ENCODE measurements at places on chromosomes 5 and 9. TPM values are rescaled to one million over a fixed set of nuclear protein-coding genes. Genes with fewer than 3 reads are reported as not detected.

Gene TMEM215
- total RNA-seq = 0.75 TPM

DNA sequence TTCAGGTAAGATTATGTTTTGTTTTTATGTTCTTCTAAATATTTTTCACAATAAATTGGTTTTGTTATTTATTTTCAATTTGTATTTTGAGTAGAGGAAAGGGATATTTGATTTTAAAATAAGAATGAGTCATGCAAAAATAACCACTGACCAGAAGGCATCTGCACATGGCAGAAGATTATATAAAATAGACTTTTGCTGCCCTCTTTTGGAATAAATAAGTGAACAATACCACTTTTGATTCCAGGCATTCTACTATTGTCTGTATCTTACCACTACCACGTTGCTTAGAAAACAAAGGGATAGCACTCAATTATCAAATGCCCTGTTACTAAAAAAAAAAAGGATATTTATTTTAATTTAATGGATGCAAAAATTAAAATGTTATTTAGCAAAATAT, 227.3 kb upstream of the ITGA1 start:
- DNase-seq = no peak

DNA sequence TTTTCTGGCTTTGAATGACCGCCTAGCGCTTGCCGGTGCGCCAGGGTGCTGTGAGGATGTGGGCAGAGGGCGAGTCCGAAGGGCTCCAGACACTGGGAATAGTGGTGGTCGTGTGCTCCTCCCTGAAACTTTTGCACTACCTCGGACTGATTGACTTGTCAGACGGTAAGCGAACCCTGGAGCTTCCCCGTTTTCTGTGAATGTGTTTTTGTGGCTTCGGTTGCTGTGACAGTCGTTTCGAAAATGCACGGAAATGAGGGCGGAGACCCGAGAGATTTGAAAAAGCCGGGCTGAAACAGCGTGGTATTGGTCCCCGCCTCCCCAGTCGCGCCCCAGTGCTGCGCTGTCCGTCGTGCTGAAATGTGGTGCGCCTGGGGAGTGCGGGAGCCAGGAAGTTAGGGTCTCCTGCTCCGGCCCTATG, 102.5 kb upstream of the GABRP start:
- no peak for DNase-seq

Gene RANBP3L
- total RNA-seq = not detected

- no peak for DNase-seq
Observed at GRCh38 chr9:82105729-82106128, 117.2 kb downstream of the SPATA31D1 start.

Gene SHISAL2B
- not detected for total RNA-seq

DNA sequence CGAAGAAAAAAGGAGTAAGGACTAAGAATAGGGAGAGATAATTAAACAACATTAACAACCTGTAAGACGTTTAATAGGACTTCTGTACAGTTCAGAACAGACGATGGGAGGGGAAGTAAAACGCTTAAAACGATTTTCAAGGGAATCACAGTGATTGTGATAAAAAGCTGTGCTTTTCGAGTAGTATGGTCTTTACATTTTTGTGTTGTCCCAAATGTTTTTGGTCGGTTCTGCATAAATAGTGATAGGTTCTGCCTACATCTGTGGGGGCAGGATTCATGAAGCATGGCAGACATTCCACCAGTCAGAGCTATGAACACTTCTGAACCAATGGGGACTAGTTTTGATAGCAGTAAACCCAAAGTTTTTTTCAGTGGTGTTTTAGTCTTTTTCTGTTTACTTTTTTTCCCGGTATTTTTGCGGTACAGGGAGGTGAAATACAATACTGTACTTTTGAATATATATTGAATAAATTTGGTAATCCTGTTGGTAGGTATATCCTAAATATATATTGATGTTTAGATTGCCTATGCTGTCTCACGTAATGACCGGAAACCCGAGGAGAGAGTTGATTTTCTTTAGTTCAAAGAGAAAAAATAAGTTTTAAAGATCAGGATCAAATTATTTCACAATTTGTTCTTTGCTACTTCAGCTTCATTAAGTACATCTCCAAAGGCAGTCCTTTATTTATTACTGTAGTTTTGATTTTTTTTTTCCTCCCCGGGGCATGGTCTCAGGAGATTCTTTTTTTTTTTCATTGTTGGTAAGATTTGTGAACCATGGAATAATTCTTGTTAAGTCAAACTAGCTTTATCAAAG, 1.3 kb downstream of the ERBIN start:
- no peak for DNase-seq

- no peak for DNase-seq
Observed at GRCh38 chr9:88391921-88392320, 3.7 kb downstream of the SPIN1 start.

DNA sequence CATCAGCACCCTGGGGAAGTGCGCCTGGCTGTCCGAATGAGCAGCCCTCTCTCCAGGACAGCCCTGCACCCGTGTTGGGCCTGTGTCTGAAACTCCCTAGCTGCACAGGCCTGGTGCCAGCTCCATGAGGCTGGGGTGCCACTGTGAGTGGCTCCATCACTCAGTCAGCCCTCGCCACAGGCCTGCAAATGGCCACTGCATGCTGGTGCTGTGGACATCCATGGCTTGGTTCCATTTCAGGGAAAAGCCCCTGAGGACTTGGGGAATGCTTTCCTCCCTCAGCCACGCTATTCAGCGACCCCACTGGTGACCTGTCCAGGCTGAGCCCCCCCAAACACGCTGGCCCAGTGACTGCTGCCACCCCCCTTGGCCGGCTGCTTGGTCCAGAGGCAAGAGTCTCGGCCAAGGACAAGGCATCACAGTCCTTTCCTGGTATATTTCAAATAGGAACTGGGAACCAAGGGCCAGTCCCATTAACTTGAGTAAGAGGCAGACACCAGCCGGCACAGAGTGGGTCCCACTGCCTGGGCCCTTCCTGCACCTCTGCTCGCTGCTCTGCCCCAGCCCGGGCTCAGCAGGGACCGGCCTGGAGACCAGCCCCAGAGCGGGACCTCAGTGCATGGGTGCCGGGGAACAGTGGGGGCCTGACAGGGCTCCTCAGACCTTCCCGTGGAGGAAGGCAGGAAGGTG, 181.3 kb downstream of the AUH start:
- peak; percentile 56 for DNase-seq

DNA sequence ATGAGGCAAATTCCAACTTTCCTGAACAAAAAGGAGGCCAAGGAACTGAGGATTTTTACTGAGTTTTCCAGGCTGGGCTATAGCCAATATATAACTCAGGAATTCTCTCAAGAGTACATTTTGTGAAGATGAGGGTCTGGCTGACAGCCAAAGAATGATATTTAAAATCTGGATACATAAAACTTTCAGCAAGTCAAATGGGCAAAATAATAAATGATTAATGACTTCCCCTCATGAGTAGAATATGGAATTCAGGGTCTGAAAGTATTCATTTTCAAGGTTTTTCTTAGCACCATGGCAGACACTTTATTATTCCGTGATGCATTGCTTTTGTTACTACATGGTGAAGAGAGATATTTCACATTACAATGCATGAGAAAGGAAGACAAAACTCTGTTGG, 7.8 kb downstream of the FAM81B start:
- DNase-seq = no peak

Gene SMIM15
- 22.4 TPM for total RNA-seq

DNA sequence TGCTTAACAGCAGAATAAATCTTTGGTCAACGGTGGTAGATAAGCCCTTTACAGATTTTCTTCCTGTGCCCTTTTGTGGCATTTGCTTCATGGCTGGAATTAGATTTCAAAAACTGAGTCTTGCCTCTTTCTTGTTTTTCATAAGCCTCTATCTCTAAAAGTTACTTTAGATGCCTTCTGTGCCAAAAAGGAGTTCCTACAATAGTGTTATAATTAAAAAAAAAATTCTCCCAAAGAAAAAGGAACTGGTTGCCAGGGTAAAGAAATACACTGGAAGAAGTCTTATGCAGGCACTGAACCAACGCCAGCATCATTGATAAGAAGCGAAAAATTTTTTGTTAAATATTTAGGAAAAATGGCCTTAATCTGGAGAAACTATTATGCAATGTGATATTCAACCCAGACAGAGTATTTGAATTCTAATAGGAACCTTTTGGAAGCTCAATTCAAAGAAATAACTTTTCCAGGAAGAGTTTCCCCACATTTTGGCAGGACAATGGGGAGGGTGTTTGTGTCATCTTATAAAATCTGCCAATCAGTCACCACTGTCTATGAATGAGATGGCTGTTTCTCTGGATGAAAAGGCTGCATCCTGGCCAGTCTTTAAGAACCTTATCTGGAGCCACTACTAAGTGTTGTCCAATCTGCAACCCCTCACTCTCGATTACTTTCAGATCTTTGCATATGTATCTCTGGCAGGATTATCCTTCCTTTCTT, 608.1 kb downstream of the PDE4D start:
- no peak for DNase-seq

Gene GFI1B
- total RNA-seq = not detected

Gene CCNO
- 43.2 TPM for total RNA-seq

GRCh38 chr9:2158111-2158610, 143.0 kb downstream of the SMARCA2 start:
- no peak for DNase-seq

Gene POLR3G
- 1.5 TPM for total RNA-seq

Gene C1QTNF2
- total RNA-seq = 3.7 TPM

DNA sequence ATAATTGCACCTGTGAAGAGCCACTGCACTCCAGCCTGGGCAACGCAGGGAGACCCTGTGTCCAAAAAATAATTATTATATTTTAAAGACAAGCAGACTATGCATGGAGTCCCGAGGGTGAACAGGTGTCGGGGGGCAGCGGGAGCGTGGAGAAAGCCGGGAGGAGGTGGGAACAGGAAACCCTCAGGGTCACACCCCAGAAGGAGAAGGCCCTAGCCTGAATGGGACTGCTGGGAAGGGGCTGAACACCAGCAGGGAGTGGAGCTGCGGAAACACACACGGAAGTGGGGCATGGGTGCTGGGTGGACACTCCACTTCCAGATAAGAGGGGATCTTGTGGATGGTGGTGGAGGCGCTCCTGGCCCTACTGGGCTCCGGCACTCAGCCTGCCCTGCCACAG, 12.8 kb downstream of the SURF6 start:
- DNase-seq = no peak

Gene RGS7BP
- 9.2 TPM for total RNA-seq

Gene CKS2
- not detected for total RNA-seq

DNA sequence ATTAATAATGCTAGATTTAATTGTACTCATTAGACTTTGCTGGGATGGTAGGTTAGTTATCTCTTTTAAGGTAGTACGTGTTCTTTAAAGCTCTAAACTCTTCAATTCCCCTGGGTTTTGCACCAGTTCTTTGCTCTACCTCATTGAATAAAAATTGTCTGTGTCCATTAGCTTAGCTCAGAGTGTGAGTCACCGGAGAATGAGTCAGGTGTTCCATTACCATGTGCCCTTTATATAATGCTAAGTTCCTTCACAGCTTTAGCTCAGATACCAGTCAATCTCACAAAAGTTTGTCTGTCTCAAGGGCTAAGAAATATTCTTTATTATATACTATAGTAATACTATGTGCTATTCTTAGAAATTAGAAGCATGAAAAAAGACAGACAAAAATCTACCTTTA, 339.4 kb downstream of the PRELID2 start:
- no peak for DNase-seq

GRCh38 chr5:137606401-137606800, 107.3 kb upstream of the SPOCK1 start:
- DNase-seq = no peak

Gene SLC46A2
- not detected for total RNA-seq

- peak; percentile 55 for DNase-seq
Observed at GRCh38 chr9:113652355-113653152, 189.0 kb downstream of the RGS3 start.

Gene SHOC1
- total RNA-seq = not detected

GRCh38 chr9:121818016-121818661, 166.7 kb downstream of the DAB2IP start:
- DNase-seq = no peak

- DNase-seq = no peak
Observed at GRCh38 chr9:114392749-114393112, 4.9 kb upstream of the AKNA start.

Gene CDX1
- total RNA-seq = not detected

- no peak for DNase-seq
Observed at GRCh38 chr5:51685419-51685818, 302.2 kb downstream of the ISL1 start.

Gene SLC4A9
- total RNA-seq = not detected

GRCh38 chr5:152532714-152533113, 127.6 kb upstream of the NMUR2 start:
- no peak for DNase-seq

DNA sequence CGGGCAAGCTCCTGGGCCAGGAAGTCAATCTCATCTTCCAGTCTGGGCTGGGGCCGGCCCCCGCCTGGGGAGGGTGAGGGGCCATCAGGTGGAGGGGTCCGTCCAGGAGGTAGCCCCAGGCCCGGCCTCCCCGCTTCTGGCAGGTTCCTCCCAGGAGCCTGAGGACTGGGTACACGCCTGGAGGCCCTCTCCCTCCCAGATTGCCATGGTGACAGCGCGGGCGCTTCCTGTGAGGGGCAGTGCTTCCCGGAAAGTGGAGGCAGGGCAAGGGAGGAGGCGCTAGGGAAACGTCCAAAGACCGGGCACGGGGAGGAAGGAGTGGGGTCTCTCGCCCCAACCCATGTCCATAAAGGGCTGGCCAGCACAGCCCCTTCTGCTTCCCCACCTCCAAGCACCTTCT, 4.9 kb downstream of the NPDC1 start:
- no peak for DNase-seq

Gene RAPGEF6
- total RNA-seq = 22.9 TPM
